Neural progenitor cell (in vitro differentiated cells): ENCODE measurements at places on chromosomes 1 and 21. TPM values are rescaled to one million over a fixed set of nuclear protein-coding genes. Genes with fewer than 3 reads are reported as not detected.

DNA sequence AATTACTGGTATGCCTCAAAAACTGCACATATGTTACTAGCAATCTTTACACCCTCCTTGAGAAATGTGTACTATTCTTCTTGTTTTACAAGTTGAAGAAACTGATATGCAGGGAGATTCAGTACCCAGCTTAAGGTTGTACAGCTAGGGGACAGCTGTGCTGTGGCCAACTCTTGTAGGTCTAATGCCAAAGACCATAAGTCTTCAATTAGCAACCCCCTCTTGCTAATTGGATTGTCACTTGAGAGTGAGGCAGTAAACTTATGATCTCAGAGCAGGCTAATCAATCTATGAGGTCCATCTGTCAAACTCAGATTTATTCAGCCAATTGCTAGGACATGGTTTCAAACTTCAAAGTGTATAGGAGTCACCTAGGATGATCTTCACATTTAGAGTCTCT lies 492.0 kb upstream of the USP24 start:
- H3K27ac ChIP-seq, result no peak overlapping the region
- H3K4me3 ChIP-seq, result no peak overlapping the region
- H3K36me3 ChIP-seq, result no peaks in the 10 kb centered on the region
- H3K4me1 ChIP-seq, result peaks cover 10% of the 10 kb centered on the region

DNA sequence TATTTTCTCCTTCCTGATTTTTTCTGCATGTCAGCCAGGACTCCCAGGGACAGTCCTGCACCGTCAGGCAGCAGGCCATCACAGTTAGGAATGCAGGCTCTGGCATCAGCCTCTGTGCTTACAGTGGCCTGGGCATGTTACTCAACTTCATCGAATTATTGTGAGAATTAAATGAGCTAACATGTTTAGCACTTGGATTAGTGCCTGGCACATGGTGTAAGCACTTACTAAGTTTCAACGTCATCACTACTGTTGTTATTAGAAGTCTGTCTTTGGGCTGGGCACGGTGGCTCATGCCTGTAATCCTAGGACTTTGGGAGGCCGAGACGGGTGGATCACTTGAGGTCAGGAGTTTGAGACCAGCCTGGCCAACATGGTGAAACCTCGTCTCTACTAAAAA lies 45.1 kb downstream of the SCCPDH start:
- no peaks in the 10 kb centered on the region for H3K4me1 ChIP-seq
- no peak overlapping the region for H3K4me3 ChIP-seq
- peaks cover 1% of the 10 kb centered on the region for H3K36me3 ChIP-seq
- H3K27me3 ChIP-seq, result no peaks in the 10 kb centered on the region

Gene RCOR3
- 31.3 and 44.8 TPM in 2 replicates for total RNA-seq

Gene THEM5
- total RNA-seq, result not detected in 2 replicates

Gene KIAA1614
- 0.56 and 3.8 TPM in 2 replicates for total RNA-seq

Gene WASF2
- total RNA-seq, result 31.4 and 35.0 TPM in 2 replicates

Gene PRAMEF11
- not detected in 2 replicates for total RNA-seq
